ENCODE measurements at places on chromosomes 16 and 17.

GRCh38 chr16:84979516-84979915 is 31.8 kb downstream of the ZDHHC7 start:
- no peak for DNase-seq

DNA sequence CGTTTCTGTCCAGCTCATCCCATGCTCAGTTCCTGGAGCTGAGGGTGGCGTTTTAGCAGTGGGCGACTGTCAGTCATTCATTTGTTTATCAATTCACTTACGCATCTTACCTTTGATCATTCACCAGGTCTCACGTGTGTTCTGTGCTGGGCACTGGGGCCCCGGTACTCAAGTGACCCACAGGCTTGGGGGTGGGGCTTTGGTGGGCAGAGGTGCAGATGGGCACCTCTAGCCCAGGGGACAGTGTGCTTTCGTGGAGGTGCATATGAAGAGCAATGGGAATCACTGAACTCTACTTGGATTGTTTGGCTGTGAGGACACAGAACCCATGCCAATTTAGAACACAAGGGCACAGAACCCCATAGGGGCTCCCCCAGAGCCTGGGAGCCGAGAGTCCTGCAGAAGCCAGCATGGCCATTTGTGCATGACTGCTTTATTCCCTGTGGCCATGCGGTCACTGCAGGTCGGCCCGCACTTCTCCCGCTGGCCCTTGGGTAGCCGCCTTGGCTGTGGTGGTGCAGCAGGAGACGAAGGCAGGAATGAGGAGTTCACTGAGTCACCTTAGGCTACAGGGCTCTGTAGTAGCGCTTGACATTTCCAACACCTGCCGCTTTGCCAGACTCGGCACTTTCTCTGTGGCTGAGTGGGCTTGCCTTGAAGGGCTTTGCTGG is 144.6 kb downstream of the SNX29 start:
- DNase-seq, result no peak

DNA sequence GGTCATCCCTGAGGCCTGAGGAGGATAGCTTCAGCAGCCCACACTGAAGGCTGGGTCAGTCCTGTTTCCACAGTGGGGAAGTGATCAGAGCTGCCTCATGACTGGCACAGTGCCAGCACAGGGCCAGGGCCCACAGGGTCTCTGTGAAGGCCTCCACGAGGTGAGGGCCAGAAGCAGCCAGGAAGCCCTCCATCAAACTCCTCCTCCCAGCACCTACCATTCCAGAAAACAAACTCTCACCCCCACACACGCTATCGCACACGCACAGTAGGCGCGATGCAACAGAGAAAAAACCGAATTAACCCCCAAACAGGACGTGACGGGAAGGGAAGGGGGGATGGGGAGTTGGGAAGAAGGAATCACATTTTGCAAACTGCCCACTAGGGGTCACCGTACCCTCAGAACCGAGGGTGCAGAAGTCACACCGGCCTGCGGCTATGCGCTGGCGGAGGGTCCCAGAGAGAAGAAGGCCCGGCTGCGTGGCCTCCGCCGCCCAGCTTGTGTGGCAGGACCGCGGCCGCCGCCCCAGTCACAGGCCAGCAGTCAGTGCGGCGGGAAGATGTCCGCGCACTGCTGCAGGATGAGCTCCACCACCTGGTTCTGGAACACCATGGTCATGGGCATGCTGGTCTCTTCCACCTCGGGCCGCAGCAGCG is 37.6 kb downstream of the ARHGAP27 start:
- DNase-seq, result no peak

DNA sequence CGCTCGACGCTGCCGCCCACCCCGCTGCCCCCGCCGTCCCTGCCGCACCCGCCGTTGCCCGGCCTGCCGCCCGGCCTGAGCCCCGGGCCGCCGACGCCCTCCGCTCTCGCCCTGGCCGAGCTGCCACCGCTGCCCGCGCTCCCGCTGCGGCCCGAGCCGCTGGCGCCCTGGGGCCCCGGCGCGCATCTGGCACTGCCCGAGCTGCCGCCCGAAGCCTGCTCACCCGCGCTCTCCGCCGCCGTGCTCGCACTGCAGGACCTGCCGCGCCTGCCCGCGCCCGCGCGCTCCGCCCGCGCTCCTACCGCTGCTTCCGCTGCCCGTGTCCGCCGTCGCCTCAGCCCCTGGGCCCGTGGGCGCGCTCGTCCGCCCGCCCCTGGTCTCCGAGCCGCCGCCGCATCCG is 8.4 kb upstream of the CLDN9 start:
- no peak for DNase-seq

- peak; percentile 75 for DNase-seq
Measured at GRCh38 chr17:39623356-39623950, 3.3 kb upstream of the PPP1R1B start.

DNA sequence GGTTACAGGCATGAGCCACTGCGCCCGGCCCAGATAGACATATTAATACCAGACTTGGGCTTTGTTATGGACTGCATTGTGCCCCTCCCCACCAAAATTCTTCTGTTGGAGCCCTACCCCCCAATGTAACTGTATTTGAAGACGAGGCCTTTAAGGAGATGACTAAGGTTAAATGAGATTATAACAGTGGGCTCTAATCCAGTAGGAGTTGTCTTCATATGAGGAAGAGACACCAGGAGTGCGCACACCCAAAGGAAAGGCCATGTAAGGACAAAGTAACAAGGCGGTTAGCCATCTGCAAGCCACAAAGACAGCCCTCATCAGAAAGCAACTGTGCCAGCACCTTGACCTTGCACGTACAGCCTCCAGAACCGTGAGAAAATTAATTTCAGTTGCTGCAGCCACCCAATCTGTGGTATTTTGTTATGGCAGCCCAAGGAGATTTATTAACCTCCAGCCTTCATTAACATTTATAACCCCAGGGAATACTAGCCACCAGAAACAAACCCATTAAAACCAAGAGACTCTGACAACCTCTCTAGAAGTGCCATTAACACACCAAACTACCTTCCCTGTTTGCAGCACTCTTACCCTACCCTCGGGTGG is 107.6 kb downstream of the TTC19 start:
- no peak for DNase-seq

DNA sequence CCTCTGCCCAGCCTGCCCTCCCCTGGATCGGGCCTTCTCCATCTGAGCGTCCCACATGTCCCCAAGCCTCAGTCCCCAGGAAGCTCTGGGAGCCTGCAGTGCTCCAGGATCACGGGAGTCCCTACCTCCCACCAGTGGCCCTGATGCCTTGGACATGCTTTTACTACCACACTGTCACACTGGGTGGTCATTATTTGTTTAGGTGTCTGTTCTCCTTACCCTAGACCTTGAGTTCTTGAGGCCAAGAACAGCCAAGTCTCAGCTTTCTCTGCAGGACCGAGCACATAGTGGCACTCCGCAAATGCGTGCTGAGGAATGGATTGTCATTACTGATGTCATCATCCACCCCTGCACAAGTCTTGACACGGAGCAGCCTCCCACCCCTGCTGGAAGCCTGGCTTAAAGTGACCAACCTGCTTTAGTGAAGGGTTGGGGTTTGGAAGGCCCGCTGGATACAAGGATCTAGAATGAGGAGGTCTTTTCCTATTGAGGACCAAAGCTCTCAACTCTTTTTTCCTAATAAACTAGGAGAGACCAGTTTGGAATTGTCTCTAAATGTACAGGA is 132.9 kb upstream of the CRHR1 start:
- no peak for DNase-seq

DNA sequence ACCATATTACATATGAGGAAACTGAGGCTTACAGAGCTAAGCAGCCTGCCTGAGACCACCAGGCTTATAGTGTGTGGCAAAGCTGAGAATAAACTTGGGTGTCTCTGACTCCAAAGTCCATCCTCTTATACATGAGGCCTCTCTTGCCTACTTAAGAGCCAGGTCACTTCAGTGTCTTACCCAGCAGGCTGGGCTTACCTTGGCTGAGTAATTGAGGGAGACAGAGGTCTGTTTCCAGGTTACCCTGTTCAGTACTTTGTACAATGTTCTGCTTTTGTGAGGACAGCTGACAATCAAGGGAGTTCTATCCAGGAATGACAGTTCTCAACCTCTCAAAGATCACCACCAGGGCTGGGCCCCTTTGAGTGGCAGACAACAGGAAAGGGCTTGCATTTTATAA is 14.4 kb downstream of the NDUFAB1 start:
- no peak for DNase-seq
